ENCODE measurements at places on chromosomes 2 and 18. TPM values are rescaled to one million over a fixed set of nuclear protein-coding genes. Genes with fewer than 3 reads are reported as not detected.

The EIF4E2 gene
- polyA plus RNA-seq, result 85.5 TPM

The TNS1 gene
- 57.2 TPM for polyA plus RNA-seq

The LHCGR gene
- not detected for polyA plus RNA-seq

The TEKT4 gene
- polyA plus RNA-seq, result not detected

The BOK gene
- polyA plus RNA-seq, result 8.4 TPM

Measured in sigmoid colon (tissue), 7 donors.